ENCODE measurements at places on chromosomes 11 and 22. TPM values are rescaled to one million over a fixed set of nuclear protein-coding genes. Genes with fewer than 3 reads are reported as not detected.

GRCh38 chr11:66119348-66120133 lies 49.5 kb downstream of the PACS1 start:
- peak; percentile 57 for DNase-seq

The PHETA2 gene
- 6.5 TPM for total RNA-seq

- DNase-seq = no peak
Measured at GRCh38 chr11:33894398-33894746, 2.5 kb upstream of the LMO2 start.

GRCh38 chr11:75663808-75664207 lies 5.0 kb downstream of the MAP6 start:
- DNase-seq = no peak

DNA sequence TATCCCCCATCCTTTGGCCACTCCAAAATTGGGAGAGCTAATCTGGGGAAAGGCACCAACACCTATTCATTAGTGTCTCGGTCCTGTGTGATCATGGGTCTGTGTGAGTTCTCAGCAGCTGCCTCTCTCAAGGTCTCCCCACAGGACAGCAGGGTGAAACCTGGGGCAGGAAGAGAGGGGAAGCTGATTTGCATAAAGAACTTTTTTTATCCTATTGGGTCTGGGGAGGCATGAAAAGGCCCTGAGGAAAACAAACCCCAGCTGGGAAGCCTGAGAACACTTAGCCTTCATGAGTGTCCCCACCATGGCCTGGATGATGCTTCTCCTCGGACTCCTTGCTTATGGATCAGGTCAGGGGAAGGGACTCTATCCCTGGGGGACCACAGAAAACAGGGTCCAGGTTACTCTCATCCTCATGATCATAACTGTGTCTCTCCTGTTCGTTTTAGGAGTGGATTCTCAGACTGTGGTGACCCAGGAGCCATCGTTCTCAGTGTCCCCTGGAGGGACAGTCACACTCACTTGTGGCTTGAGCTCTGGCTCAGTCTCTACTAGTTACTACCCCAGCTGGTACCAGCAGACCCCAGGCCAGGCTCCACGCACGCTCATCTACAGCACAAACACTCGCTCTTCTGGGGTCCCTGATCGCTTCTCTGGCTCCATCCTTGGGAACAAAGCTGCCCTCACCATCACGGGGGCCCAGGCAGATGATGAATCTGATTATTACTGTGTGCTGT lies 116.0 kb upstream of the TOP3B start:
- DNase-seq = no peak

The MUC15 gene
- 0.28 TPM for total RNA-seq

The SLC6A5 gene
- not detected for total RNA-seq

GRCh38 chr11:117417342-117417741 lies 89.7 kb downstream of the CEP164 start:
- DNase-seq = no peak

All from HT-29 (cell line).